ENCODE measurements at places on chromosomes 12 and 14.
A peak's percentile ranks its signal among the peaks of the same experiment; 100 is the strongest.

DNA sequence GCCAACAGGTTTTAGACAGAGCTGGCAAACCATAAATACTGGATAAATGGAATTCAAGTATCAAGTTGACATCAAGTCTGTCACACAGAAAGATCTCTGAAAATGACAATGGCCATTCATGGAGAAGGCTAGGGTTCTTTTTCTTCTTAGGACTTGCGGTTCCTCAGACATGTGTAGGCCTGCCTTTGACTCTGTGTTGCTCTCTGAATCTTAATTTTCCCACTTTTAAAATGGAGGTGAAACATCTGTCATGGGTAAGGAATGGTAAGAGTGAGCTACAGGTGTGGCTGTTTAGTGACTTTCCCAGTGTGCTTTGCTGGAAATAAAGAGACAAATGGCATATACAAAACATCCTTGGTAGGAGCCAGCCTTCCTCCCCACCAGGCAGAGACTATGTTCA is 79.2 kb downstream of the PTCSC3 start:
- no peak for DNase-seq

GRCh38 chr12:101772012-101772775 is 32.9 kb upstream of the SYCP3 start:
- no peak for DNase-seq

- DNase-seq: no peak
Measured at GRCh38 chr12:26255893-26256645, 60.7 kb downstream of the SSPN start.

GRCh38 chr12:53596920-53597363 is 29.2 kb downstream of the ATF7 start:
- peak; percentile 40 for DNase-seq

DNA sequence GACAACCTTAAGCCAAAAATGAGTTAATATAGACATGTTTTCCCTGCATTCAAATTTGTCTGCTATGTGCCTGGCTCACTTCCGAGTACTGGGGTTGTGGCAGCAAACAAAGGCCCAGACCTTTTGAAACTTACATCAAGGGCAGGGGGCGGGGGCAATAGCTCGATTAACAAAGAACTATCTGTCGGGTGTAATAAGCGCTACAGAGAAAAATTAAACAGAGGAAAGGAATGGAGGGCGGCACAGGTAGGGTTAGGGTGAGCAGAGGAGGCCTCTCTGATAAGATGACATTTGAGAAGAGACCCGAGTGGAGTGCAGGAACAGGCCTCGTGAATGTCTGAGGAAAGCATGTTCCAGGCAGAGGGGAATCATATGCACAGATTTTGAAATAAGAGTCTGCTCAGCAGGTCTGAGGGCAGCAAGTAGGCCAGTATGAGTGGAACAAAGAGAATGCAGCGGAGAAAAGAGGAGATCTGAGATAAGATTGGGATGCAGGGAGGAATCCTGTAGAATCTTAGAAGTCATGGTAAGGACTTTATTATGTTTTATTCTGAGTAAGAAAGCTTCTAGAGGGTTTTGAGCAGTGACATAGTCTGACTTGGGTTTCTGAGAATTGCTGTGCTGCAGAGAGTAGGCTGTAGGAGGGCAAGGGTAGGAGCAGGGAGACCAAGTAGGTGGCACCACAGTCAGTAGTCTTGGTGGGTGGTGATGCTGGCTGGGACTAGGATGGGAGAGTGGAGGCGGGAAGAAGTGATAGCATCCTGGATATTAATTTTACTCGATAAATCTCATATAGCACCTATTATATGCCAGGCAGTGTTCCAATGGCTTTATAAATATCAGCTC is 52.6 kb downstream of the BICDL1 start:
- no peak for DNase-seq

- no peak for DNase-seq
Measured at GRCh38 chr12:53518381-53518780, 11.1 kb upstream of the NPFF start.

GRCh38 chr12:62879691-62880090 is 55.3 kb downstream of the PPM1H start:
- no peak for DNase-seq

GRCh38 chr14:96303981-96304380 is 48.0 kb downstream of the BDKRB1 start:
- DNase-seq: no peak

DNA sequence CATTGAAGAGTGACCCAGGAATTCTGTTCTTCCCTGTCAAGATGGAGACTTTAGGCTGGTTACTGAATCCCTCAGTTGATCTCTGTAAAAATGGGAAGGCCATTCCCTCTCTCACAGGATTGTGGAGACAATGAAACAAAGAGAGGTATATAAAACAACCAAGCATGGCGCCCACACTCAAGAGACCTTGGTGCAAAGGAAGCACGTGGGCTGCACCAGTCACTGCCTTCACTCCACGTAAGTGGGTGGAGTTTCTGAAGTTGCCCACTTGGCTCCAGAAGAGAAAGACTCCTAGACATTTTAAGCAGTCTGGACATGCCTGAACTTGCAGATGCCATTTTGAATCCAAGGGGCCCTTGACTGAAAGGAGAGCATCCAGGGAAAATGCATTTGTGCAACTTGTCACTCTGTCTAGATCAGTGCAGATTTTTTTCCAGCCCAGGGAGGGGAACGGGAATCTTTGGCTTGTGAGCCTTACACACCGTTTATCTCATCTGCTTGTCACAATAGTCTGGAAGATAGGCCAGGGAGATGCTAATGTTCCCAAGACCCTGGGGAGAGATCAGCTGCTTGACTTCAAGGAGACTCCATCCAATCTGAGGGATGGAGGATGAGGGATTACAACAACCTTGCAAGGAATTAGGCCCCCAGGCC is 96.9 kb upstream of the TBX3 start:
- no peak for DNase-seq

GRCh38 chr12:72197790-72198189 is 74.4 kb upstream of the TRHDE start:
- DNase-seq: no peak

- DNase-seq: peak; percentile 63
Measured at GRCh38 chr14:85439696-85440328, 90.1 kb upstream of the FLRT2 start.

DNA sequence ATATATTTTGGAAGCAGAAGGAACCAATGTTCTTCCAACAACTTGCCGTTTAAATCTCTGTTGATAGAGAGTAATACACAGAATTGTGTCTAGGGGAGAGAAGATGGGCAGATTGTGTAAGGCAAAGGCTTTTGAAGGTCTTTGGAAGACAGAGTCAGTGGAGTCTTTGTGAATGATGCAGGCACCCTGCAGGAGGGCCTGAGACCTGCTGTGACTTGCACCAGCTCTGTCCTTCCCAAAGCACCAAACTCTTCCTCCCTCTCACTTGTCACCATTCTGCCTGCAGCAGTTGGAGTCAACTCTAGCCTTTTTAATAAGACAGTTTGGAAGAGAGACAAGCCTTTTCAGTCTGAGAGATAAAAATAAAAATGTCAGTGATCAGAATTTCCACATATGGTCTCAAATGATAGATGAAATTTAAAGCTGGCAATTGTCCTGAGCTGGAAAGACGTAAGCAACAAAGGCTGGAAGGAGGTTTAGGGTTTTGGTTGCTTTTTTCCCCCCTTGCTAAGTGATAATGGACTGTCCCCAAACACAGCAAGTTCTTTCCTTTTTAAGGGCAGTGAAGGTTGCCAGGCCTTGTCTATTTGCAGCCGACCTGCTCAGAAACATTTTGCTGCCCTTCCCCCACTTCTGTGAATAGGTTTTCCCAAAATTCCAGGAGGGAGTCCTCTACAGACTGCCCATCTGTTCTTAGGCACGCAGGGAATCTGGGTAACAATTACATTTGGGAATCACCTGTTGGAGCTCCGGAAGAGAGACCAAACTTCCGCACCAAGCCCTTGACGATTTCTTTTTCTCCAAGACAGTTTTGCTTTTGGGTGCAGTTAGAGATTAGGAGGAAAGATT is 103.0 kb upstream of the NTF3 start:
- no peak for DNase-seq

GRCh38 chr14:100424504-100425428 is 101.6 kb downstream of the SLC25A47 start:
- no peak for DNase-seq

DNA sequence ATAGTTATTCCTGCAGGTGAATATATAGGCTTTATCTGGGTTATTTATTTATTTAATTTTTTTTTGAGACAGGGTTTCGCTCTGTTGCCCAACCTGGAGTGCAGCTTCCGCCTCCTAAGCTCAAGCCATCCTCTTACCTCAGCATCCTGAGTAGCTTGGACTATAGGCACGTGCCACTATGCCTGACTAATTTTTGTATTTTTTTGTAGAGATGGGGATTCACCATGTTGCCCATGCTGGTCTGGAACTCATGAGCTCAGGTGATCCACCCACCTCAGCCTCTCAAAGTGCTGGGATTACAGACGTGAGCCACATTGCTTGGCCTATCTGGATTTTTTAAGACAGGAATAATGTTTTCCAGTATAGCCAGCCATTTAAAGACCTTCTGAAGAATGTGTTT is 2.0 kb downstream of the RAN start:
- DNase-seq: no peak

GRCh38 chr12:107320033-107320928 is 226.9 kb upstream of the CRY1 start:
- DNase-seq: peak; percentile 64

- DNase-seq: peak; percentile 81
Measured at GRCh38 chr14:100030452-100031153, 34.6 kb upstream of the EVL start.

DNA sequence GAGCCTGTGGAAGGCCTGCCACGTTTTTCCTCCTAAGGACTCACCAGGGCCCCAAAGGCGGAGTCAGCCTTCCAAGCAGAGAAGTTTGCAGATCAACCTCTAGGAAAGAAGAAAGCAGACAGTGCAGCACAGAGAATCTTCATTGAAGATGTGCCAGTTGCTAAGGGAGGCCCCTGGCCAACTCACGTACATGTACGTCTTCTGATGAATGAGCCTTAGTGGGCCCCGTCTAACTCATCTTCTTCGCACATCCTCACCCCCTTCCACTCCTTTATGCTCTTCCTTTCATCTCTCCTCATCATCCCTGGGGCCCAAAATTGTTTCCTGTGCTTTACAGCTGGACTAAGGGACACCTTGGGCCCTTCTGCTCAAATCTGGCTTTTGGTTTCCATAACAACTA is 703.0 kb upstream of the TBX3 start:
- no peak for DNase-seq

DNA sequence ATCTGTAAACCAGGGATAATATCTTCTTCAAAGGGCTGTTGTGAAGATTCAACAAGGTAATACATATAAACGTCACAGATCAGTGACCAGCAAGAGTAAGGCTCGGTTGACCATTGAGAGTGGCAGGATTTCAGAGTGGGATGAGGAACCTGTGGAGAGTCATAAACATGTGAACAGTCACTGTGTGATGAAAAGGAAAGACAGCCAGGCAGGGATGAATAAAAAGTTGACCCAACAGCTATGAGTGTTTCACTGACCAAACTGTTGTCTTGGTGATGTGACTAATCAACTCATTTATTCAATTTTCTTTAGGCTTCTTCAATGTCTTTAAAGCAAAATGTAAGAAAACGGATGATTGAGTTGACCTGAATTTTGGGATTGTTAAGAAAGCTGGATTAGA is 8.6 kb upstream of the FRMD6 start:
- peak; percentile 67 for DNase-seq

GRCh38 chr12:107590814-107591375 is 94.7 kb upstream of the PWP1 start:
- DNase-seq: no peak

GRCh38 chr14:63432228-63432627 is 110.9 kb downstream of the PPP2R5E start:
- no peak for DNase-seq

GRCh38 chr12:18718462-18718861 is 19.4 kb downstream of the PLCZ1 start:
- no peak for DNase-seq

DNA sequence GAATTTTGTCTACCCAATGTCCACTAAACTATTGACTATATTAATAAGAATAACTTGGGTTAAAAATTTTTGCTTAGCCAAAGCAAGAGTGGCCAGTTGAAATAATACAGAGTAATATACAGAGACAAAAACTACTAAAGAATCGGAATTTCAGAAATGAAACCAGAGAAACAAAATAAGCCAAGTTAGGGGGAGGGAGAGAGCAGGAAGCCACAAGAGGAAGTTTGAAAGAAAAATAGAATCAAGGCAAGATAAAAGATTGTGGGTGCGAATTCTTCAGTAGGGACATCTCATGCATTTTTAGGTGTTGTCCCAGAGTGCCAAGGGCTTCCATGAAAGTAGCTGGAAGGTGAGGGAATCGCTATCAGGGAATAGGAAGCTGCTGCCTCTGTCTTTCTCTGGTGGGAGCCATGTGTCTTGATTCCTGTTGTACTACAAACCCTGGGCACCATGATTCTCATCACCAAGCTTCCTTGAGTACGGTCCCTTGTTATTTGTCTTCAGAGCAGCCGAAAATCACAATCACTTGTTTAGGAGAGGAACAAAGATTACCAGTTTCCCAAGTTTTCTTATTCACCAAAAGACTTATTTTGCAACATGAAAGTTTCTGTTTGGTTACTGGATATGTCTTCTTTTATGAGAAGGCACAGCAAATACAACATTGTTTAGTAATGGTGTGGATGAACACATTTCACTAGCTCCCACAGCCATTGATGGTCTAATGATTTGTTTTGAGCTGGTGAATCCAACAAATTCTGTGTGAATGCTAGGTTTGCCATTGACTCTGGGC is 16.7 kb downstream of the NEUROD4 start:
- no peak for DNase-seq

GRCh38 chr12:58745348-58746125 is 174.8 kb downstream of the LRIG3 start:
- no peak for DNase-seq

- no peak for DNase-seq
Measured at GRCh38 chr12:51009056-51009440, 17.1 kb downstream of the SLC11A2 start.

DNA sequence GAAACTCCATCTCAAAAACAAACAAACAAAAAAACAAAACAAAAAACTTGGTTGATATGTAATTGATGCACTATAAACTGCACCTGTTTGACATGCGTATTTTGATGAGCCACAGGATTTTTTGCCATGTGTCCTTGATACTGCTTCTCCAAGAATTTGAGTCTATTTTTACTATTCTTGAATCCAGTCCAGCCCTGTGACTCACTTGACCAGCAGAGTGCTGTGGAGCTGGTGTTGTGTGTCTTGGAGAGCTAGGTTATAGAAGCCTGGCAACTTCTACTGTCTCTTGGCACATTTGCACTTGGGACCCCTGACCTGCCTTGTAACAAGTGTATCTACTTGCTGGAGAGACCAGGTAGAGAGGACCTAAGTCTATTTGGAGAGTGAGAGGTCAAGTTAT is 52.0 kb downstream of the KLRG1 start:
- peak; percentile 64 for DNase-seq
